ENCODE measurements at places on chromosomes 11 and 22. TPM values are rescaled to one million over a fixed set of nuclear protein-coding genes. Genes with fewer than 3 reads are reported as not detected.
A peak's percentile ranks its signal among the peaks of the same experiment; 100 is the strongest.

GRCh38 chr22:23219822-23220484 is 39.6 kb downstream of the BCR start:
- H3K27me3 ChIP-seq: no peaks in the 10 kb centered on the region
- no peaks in the 10 kb centered on the region for H3K4me1 ChIP-seq
- no peak overlapping the region for H3K4me3 ChIP-seq
- no peaks in the 10 kb centered on the region for H3K36me3 ChIP-seq
- DNase-seq: no peak
- H3K27ac ChIP-seq: no peak overlapping the region

DNA sequence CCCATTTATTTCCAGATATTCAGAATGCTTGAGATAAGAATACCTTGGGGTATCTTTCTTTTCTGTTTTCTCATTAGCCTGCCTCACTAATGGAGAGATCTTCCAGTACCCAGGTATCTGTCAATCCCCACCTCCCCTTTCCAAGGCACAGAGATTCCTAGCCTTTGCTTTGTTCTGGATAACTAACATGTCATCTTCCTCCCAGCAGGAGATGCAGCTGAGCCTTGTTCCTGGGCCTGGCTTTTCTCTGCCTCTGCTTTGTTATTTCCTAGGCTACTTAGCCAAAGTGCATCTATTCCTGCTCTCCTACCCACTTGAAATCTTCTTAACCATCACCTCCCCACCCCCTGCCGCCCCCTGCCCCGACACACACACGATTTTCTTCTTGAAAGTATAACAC is 297.1 kb downstream of the NELL1 start:
- H3K4me1 ChIP-seq: no peaks in the 10 kb centered on the region
- H3K4me3 ChIP-seq: no peak overlapping the region
- no peaks in the 10 kb centered on the region for H3K36me3 ChIP-seq
- DNase-seq: no peak

DNA sequence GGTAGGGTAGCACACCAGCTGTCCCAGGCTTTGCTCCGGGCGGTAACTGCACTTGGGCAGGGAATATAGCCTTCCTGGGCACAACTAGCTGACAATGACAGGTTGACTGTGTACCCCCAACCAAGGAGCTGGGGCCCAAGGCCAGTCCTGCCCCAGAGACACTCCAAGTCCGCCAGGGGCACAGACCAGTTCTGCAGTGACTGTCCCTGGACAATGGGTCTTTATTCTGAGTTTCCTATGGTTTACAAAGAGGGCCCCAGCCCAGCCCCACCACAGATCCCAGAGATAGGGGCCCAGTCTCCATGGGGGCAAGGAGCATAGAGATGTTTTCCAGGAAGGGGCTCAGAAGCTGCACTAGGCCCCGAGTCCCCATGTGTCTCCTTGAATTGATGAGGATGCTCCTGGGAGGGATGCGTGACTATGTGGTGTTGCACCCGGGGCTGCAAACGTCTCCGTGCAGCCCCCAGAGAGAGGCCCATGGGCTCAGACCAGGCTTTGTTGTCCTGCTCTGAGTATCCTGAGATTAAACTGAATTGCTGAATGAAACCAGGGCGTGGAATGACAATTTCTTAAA is 48.4 kb downstream of the CD6 start:
- 0 out of 2 replicates have a peak, but pooled peaks cover 4% of the 10 kb centered on the region for H3K27me3 ChIP-seq
- no peak overlapping the region for H3K27ac ChIP-seq
- no peak overlapping the region for H3K4me3 ChIP-seq
- no peaks in the 10 kb centered on the region for H3K36me3 ChIP-seq
- DNase-seq: no peak

DNA sequence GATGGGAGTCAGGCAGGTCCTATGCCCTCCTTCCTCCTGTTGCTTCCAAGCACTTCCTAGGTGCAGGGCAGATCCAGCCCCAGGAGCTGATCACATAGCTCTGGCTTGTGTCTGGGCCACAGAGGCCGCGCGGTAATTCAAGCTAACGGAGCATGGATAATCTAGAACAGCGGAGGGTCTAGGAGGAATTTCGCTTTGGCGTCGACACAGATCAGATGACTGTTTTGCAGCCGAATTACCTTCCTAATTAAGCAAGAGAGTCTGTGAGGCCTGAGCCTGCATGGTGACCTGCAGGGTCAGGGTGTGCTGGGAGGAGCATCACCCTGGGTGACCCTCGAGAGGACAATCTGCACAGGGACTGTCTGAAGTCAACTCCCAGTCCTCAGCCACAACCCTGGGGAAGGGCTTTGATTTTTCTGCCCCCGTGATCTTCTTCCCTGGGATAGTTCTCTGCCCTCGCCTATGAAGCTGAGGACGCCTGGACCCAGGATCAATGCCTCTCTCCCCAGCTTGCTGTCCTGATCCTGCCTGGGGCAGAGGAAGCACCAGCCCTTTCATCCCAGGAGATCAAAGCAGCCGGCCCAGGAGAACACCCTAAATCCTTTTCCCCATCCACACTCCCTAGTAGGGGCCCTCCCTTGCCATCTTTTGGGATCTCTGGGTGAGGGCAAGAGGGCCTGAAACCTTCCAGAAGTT is 11.0 kb downstream of the NECTIN1 start:
- no peak overlapping the region for H3K4me3 ChIP-seq
- H3K36me3 ChIP-seq: no peaks in the 10 kb centered on the region
- H3K27ac ChIP-seq: no peak overlapping the region
- H3K4me1 ChIP-seq: no peaks in the 10 kb centered on the region
- no peaks in the 10 kb centered on the region for H3K27me3 ChIP-seq

DNA sequence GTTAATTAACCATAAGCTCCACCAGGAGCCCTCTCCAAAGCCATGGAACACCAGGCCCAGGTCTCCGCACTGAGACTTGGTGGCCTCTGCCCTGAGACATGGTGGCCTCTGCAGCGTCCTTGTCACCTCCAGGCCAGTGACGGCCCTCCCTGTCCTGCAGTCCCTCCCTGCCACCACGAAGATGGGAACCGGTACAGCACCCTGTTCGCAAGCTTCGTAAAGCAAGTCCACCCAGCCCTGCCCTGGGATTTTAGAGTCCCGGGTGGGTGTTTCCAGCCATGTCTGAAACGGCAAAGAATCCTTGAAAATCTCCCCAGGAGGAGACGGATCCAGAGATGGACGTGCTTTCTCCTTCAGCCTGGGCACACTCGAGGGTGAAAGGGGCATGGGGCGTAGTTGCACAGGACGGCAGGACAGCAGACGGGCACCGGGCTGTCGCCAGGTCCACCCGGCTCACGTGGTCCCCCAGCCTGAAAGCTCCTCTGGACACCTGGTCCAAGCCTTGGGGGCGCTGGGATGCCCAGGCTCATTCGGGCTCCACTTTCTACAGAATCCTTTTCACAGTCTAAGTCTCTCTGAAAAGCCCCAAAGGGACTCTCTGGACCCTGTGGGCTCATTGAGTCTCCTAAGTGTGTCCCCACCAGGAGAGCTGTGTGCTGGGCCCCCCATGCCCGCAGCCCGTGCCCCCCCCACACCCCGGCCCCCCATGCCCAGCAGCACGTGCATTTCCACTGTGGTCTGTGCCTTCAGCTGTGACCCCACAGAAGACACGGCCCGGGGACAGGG is 456.2 kb downstream of the BRD1 start:
- H3K36me3 ChIP-seq: no peaks in the 10 kb centered on the region
- H3K27me3 ChIP-seq: no peaks in the 10 kb centered on the region
- DNase-seq: no peak
- H3K4me1 ChIP-seq: no peaks in the 10 kb centered on the region
- no peak overlapping the region for H3K27ac ChIP-seq
- H3K4me3 ChIP-seq: no peak overlapping the region

DNA sequence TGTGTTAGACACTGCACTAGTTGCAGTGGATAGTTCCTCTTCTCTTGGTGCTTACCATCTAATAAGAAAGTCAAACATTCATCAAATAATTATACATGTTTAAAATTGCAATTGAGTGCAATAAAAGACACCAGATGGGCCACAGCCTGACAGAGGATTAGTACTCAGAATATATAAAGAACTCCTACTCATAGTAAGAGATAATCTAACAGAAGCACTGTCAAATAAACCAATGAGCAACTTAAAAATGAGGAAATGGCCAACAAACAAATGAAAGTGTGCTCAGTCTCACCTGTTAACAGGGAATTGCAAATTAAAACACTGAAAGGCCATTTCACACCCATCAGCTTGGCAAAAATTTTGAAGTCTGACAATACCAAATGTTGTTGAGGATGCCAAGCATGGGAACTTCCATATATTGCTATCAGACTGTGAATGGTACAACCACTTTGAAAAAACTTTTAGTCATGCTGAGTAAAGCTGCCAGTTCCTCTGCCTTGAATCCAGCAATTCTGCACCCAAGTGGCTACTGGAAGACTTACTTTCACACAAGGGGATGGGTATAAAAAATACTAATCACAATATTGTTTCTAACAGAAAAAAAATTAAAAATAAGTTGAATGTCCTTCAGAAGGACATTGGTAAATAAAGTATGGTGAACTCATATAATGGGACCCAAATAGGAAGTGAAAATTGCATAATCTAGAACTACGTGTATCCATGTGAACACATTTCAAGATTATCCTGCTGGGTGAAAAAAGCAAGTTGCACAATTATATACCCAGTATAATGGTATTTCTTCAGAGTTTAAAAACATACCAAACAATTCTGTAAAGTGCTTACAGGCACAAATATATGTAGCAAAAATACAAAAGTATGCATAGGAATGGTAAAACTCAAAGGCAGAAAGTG is 41.4 kb upstream of the CREB3L1 start:
- H3K27me3 ChIP-seq: no peaks in the 10 kb centered on the region
- H3K4me3 ChIP-seq: no peak overlapping the region
- no peaks in the 10 kb centered on the region for H3K36me3 ChIP-seq
- H3K27ac ChIP-seq: no peak overlapping the region

DNA sequence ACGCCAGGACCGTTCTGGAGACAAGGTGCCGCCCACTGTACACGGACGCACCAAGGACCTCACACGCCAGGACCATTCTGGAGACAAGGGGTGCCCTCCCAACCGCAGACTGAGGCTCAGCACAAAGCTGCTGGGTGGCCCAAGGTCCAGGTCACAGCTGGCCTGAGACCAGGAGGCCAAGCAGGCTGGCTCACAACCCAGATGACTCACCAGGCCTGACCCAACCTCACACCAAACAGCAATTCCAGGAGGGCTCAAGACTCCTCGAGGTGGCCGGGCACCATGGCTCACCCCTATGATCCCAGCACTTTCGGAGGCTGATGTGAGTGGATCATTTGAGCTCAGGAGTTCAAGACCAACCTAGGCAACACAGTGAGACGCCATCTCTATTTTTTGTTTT is 14.8 kb downstream of the BRD1 start:
- H3K4me1 ChIP-seq: peaks cover 3% of the 10 kb centered on the region
- H3K36me3 ChIP-seq: no peaks in the 10 kb centered on the region
- no peaks in the 10 kb centered on the region for H3K27me3 ChIP-seq
- H3K4me3 ChIP-seq: no peak overlapping the region

GRCh38 chr11:5712507-5712906 is 22.9 kb downstream of the TRIM22 start:
- H3K4me3 ChIP-seq: no peak overlapping the region
- no peak for DNase-seq
- no peak overlapping the region for H3K27ac ChIP-seq
- H3K27me3 ChIP-seq: peaks cover 12% of the 10 kb centered on the region
- no peaks in the 10 kb centered on the region for H3K4me1 ChIP-seq

- no peaks in the 10 kb centered on the region for H3K4me1 ChIP-seq
- H3K27ac ChIP-seq: no peak overlapping the region
- no peak overlapping the region for H3K4me3 ChIP-seq
- H3K36me3 ChIP-seq: no peaks in the 10 kb centered on the region
- DNase-seq: no peak
Measured at GRCh38 chr11:96506953-96507354, 117.1 kb downstream of the JRKL start.

GRCh38 chr22:49768951-49769690 is 58.6 kb downstream of the BRD1 start:
- DNase-seq: no peak
- H3K4me3 ChIP-seq: no peak overlapping the region
- peaks cover 4% of the 10 kb centered on the region for H3K36me3 ChIP-seq
- H3K4me1 ChIP-seq: no peaks in the 10 kb centered on the region
- H3K27ac ChIP-seq: no peak overlapping the region

DNA sequence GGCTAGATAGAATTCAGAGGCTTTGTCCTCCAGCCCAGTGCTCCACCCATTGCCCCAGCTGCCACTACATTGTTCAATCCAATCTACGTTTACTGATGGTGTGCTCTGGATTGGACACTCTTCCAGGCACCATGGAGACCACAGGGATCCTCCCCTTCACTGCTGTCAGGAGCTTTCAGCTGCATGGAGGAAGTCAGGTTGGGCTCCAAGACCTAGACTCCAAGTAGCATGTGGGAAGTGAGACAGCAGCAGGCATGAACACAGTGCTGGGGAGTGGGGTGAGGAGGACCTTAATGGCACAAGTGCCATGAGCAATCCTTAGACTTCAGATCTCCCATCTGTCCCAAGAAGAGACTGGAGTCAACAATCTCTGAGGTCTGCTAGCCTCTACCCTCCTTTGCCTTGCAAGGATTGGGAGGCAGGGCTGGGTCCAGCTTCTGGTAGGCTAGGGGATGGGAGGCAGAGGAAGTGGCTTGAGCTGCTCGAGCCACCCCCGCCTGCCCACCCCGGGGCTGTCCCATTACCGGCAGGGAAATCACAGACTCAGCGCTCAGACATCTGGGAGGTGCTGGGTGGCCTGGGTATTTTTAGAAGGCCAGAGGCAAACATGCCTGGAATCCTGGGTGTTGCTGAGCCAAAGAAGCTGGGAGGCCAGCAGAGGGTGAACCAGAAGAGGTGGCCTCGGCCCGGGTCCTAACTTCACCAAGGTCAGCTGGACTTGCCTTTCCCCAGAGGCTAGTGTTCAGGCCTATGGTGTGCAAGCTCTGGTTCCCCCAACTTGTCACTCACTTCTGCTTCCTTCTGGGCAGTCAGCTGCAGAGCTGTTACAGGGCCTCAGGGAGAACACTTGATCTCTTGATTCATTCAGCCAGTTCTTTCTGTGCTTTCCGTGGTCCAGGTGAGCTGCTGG is 15.2 kb upstream of the FCHSD2 start:
- H3K4me3 ChIP-seq: no peak overlapping the region
- no peaks in the 10 kb centered on the region for H3K27me3 ChIP-seq
- no peaks in the 10 kb centered on the region for H3K4me1 ChIP-seq
- no peak for DNase-seq

DNA sequence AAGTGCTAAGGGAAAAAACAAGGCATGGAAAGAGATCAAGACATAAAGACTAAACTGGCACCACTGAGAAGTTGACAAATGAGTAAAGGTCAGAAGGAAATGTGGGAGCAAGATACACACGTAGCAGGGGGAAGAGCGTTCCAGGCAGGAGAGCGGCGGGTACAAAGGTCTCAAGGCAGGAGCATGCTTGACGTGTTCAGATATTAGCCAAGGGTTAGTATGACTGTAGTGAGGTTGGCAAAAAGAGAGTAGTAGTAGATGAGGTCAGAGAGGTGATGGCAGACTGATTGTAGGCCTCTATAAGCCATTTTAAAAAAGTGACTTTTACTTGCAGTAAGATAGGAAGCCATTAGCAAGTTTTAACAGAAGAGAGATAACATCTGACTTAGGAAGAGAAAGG is 9.9 kb downstream of the SYT9 start:
- H3K36me3 ChIP-seq: no peaks in the 10 kb centered on the region
- no peak overlapping the region for H3K27ac ChIP-seq
- H3K27me3 ChIP-seq: no peaks in the 10 kb centered on the region
- H3K4me1 ChIP-seq: no peaks in the 10 kb centered on the region
- H3K4me3 ChIP-seq: no peak overlapping the region

GRCh38 chr22:46563381-46564083 is 26.1 kb upstream of the CELSR1 start:
- peak overlapping the region; percentile 30 for H3K4me3 ChIP-seq
- H3K27me3 ChIP-seq: no peaks in the 10 kb centered on the region
- no peak for DNase-seq
- H3K36me3 ChIP-seq: no peaks in the 10 kb centered on the region
- no peaks in the 10 kb centered on the region for H3K4me1 ChIP-seq

The RAG1 gene
- total RNA-seq: 0.44 TPM

The SLC6A5 gene
- total RNA-seq: not detected

The SBF2 gene
- 65.0 TPM for total RNA-seq

The OTOG gene
- total RNA-seq: not detected

The GAS2 gene
- total RNA-seq: 0.87 TPM

The MMP11 gene
- total RNA-seq: 3.0 TPM

The CALCA gene
- not detected for total RNA-seq
